ENCODE measurements at places on chromosomes 7 and 10.

GRCh38 chr10:69895759-69896158 is 94.1 kb downstream of the COL13A1 start:
- DNase-seq: no peak

DNA sequence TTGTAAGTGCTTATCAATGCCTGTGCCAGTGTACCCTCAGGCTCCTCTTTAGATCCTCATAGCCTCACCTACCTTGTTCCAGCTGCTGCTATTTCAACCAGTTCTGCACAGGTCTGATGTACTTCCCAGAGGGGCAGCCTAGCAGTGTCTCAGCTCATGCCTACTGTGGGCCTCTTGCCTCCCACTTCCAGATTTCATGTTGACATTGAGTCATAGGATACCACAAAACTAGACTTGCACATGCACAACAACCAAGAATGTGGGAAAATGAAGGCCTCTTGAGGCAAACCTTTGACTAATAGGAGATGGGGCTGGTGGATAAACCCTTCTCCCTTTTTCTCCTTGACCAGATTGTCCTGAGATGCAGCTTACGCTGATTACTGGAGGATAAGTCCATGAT is 31.0 kb downstream of the PON3 start:
- DNase-seq: no peak

GRCh38 chr7:140238778-140239652 is 62.2 kb upstream of the KDM7A start:
- DNase-seq: no peak

DNA sequence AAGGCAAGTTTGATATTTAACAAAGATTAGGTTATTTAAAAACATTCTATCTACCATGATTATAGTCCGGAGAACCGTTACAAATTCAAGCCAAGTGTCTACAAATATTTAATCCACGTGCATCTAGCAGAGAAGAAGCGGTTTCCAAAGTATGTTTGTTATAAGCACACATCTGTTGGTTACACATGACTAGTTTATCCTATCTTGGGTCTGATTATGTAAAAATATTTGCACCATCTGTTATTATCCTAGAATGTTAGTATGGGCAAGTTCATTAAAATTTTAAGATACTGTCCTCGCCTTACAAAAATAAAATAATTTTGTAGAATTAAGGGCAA is 289.2 kb upstream of the VSTM2A start:
- no peak for DNase-seq

DNA sequence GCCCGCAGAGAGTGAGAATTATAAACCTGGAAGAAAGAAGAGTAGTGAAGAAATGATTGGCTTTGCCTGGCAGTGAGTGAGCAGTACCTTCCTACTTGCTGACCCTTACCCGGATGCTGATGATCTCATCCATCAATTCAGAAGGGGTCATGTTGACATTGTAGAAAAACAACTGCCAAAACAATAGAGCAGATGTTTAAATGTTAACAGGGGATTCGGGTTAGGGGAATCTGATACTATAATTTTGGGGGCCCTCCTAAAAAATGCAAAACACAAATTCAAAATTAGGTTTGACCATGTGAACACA is 78.1 kb downstream of the MYOF start:
- no peak for DNase-seq

DNA sequence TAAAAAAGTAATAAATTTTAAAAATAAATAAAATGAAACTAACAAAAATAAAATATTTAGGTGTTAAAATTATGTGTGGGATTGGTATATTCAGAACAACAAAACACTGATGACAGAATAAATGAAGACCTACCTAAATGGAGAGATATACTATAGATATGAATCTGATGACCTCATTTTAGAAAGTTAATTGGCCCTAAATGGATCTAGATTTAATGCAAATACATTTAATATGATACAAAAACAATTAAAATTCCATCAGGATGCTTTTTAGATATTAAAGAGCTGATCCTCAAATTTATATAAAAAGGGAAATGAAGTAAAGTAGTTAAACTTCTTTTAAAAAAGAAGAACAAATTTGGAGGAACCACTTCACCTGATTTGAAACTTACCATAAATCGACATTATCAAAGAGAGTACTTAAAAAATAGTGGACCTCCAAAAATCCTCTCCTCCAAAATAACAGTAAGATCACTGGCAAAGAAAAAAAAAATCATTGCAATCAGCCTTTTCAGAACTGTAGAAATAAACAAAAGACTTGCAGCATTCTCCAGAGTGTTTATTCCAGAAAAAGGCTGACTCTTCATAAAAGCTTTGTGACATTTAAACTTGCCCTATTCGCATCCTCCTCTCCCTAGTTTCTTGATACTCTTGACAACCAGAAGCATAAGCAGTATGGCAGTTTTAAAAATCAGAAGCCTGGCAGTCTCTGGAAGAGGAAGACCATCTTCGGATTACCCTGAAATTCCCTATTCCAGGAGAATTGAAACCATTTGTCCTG is 125.9 kb upstream of the AKR1E2 start:
- DNase-seq: no peak

Data from dorsolateral prefrontal cortex (tissue), 122 donors.